Left forelimb (tissue), 1 donor: ENCODE measurements at places on chromosomes 5 and 9.

DNA sequence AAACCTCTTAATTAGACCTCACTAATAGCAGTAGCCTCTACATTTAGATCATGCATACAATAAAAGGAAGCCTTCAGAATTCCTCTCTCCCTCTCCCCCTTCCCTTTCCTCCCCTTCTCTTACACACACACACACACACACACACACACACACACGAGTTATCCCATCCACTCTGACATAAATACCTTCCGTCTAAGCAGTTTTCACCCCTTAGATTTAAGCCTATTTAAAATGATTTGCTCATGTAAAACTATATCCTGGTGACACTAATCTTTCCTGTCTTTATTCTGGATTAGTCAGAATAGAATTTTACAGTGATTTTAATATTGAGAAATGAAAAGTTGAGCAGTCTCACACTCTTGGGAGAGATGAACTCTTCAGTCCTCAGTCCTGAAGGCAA lies 35.0 kb downstream of the PRELID2 start:
- DNase-seq: no peak

- DNase-seq: no peak
These were observed 2.2 kb upstream of the ZNF366 start for GRCh38 chr5:72509401-72509800.

- peak; percentile 94 for DNase-seq
These were observed 201.2 kb upstream of the GAS1 start for GRCh38 chr9:87148331-87149104.

GRCh38 chr9:21605489-21605931 lies 123.4 kb upstream of the IFNE start:
- DNase-seq: no peak

- DNase-seq: no peak
These were observed 95.6 kb downstream of the PALM2AKAP2 start for GRCh38 chr9:109875495-109876129.

- peak; percentile 63 for DNase-seq
These were observed 168.5 kb downstream of the ACTL7B start for GRCh38 chr9:108687006-108687987.

DNA sequence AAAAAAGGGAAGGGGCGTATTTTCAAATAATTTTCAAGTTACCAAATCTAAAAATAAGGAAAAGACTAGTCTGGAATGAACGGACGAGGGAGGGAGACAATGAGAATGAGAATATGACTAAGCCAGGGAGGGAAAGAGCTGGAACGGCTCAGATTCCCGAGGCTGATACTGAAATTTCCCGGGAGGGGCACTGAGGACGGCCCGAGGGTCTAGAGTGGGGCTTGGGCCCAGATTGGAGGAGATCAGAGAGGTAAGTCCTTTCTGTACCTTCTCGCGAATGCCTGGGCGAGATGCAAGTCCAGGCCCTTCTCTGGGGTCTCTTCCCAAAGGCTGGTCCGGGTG lies 3.4 kb upstream of the CCIN start:
- DNase-seq: no peak

GRCh38 chr9:5536684-5537083 lies 26.4 kb downstream of the PDCD1LG2 start:
- no peak for DNase-seq

- DNase-seq: no peak
These were observed 144.6 kb downstream of the CCDC171 start for GRCh38 chr9:15697446-15697851.

DNA sequence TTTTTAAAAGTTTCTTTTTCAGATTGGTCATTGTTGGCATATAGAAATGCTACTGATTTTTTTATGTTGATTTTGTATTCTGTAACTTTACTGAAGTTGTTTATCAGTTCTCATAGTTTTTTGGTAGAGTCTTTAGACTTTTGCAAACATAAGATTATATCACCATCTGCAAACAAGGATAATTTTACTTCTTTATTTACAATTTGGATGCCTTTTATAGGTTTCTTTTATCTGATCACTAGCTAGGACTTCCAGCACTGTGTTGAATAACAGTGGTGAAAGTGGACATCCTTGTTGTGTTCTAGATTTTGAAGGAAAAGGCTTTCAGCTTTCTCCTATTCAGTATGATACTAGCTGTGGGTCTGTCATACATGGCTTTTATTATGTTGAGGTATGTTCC lies 170.3 kb downstream of the WDR70 start:
- DNase-seq: no peak

DNA sequence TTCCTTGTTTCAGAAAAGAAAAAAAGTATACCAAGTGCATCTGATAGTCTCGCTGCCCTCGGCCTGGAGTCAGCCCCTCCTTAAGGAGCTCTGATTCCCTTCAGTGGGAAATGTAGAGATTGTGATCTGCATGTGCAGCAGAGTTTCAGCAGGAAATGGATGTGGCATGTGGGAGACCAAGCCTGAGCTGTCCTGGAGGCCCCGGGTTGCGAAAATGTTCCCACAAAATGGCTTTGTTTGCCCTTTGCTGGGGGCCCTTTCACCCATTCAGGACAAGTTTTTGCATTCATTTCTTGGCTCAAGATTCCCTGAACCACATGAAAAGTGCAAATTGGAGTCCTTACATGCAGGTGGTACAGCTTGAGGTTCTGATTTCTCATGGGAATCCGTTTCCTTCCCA lies 230.9 kb downstream of the GADD45G start:
- no peak for DNase-seq

- no peak for DNase-seq
These were observed 55.7 kb downstream of the TSPAN17 start for GRCh38 chr5:176702671-176703641.

GRCh38 chr5:19770396-19770795 lies 217.6 kb downstream of the CDH18 start:
- no peak for DNase-seq

GRCh38 chr5:157197086-157197485 lies 16.4 kb downstream of the ITK start:
- no peak for DNase-seq

DNA sequence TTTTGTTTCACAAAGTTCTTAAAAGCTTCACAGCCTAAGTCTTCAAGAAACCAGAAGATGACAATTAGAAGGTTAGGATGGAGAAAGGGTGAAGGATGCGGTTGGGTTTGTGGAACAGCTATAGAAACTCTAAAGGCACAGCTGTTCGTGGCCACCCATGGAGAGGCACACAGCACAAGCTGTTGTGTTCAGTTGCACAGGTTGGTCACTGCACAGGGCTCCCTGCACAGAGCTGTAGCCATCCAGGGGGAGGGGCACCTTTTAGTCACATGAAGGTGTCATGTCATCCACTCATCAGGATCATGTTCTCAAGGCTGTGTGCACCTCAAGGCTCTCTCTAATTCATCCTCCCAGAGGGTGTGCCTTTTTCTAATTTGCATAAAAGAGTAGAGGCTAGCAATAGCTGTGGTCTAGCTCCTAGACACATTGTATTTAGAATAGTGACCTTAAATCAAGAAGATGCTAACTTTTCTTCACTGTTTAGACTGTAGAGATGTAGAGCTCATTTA lies 5.0 kb upstream of the RASGRF2 start:
- DNase-seq: no peak

- no peak for DNase-seq
These were observed 14.2 kb upstream of the SEC16A start for GRCh38 chr9:136496801-136497620.

DNA sequence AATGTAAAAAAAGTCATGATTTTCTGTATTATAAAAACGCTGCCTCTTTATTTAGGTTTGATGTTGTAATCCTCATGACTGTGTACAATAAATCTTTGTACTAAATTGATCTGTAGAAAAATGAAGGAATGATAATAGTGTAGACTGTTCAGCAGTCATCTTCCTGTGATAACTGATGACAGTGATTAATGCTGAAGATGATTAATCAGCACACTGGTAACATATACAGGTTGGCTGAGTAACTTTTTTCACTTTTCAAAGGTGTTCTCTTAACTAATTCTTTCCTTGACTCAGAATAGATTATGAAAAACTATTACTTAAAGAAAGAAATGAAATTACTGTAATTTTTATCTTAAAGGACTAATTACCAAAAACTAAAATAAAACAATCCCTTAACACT lies 122.5 kb downstream of the RFX3 start:
- DNase-seq: no peak

GRCh38 chr5:6722015-6722414 lies 8.8 kb downstream of the TENT4A start:
- DNase-seq: peak; percentile 41

GRCh38 chr5:32066448-32066847 lies 107.7 kb downstream of the GOLPH3 start:
- no peak for DNase-seq

- no peak for DNase-seq
These were observed 68.1 kb downstream of the NIPBL start for GRCh38 chr5:36944607-36945225.

DNA sequence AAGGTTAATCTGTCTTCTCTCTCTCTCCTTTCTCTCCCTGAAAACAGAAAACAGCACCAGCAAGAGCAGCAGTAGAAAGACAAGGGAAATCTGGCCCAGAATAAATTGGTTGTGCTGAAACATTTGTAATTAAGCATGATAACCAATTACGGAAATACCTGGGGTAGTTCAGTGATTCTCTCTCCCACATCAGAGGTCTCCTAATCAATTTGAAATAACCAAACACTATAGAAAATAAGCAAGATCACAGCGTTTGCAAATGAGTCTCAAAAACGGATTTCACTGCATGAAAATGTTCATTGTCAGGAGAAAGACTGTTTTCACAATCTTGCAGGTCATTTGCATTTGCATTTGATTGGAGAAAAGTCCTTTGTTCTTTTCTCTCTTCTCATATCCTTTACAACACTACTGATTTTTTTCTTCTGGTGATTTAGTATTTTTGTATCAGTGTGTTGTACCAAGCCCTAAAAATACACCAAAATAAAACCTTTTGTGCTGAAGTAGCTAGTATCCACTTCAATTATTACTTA lies 36.8 kb upstream of the CDH6 start:
- no peak for DNase-seq

- DNase-seq: no peak
These were observed 193.5 kb upstream of the HAPLN1 start for GRCh38 chr5:83914199-83914598.

DNA sequence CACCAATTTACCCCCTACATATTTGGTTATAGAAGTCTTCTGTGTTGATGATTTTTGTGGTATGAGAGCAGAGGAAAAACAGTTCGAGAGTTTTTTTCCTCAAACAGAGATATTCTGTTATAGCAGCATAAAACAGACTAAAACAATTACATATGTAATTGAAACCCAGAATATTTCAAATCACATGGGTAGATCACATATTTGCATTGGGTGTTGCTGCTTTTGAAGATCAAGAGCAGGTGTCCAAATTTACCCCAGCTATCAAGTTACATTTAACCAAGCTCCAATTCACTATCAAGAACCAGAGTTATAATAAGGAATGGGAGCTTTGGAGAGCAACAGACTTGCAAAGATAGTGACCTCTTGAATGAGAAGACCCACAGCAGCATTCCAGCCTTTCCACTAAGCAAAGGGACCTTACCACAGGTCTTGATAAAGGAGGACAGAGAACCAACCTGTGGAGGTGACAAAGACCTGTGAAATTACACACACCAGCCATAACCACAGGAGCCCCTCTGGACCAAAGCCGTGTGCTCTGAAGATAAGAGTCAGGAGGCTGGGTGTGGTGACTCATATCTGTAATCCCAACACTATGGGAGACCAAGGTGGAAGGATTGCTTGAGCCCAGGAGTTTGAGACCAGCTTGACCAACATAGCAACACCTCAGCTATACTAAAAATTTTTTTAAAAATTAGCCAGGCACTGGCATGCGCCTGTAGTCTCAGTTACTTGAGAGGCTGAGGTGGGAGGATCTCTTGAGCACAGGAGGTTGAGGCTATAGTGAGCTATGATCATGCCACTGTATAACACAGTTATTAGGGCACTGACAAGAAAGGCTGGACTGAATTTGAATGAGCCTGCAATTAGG lies 4.0 kb upstream of the CCL28 start:
- no peak for DNase-seq

- no peak for DNase-seq
These were observed 947.0 kb downstream of the NR2F1-AS1 start for GRCh38 chr5:92633875-92634487.

DNA sequence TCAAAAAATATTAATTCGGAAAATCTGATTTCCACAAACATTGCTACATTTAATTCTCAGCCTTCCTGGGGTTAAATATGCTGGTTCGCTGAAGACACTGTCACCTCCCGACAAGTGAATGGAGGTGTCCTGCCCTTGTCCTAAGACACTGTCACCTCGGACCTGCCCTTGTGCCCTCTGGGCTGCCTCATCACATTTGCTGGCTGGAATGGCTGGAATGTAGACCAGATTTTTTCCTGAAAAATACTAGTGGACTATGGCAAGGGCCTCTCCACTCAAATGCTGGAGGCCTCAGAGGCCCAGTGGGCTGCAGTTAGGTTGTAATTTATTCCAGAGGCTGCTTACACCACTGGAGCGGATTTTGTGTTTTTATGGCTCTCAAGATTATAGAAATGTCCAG lies 28.2 kb downstream of the CACNA1B start:
- no peak for DNase-seq

DNA sequence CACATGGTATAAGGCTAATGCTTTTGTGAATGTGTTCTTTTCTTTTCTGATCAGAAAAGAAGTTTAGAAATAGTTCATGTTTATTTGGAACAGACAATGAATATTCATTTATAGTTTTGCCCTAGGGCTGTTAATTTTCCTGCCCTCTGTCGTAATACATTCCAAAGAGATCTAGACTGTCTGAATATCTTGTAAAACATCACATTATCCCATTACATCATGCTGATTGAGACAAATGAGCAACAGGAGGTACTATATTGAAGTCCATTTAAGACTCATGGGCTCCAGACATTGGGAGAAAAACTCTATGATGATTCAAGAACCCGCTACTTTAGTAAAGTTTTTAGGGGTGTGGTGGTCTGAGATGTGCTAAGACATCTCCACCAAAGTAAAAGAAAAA lies 121.2 kb upstream of the MAP1B start:
- no peak for DNase-seq

- DNase-seq: no peak
These were observed 10.4 kb upstream of the ZBTB43 start for GRCh38 chr9:126794441-126794840.

- DNase-seq: no peak
These were observed 3.9 kb downstream of the S1PR3 start for GRCh38 chr9:88995200-88995577.

DNA sequence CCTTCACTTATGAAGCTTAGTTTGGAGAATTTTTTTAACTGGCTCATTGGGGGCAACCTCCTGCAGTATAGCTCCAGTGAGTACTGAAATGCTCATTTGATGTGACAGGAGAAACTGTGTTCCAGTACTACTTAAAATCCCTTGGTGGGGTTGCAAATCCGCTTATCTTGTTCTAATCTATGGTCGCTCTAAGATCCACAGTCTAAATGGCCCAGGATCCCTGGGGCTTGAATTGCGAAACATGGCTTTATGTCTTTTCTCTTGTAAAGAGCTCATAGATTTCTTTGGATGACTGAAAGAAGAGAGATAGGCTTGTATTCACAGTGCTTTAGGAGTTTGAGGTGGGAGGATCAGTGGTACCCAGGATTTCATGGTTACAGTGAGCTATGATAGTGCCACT lies 52.7 kb downstream of the ADAMTSL1 start:
- DNase-seq: no peak

GRCh38 chr5:80093796-80094195 lies 58.6 kb downstream of the THBS4 start:
- DNase-seq: no peak
